ENCODE measurements at places on chromosomes 6 and 20.

- no peak for DNase-seq
These were observed 288.2 kb upstream of the PREP start for GRCh38 chr6:105691081-105691480.

- no peak for DNase-seq
These were observed 34.2 kb downstream of the JARID2 start for GRCh38 chr6:15280028-15280427.

- DNase-seq: no peak
These were observed 21.3 kb upstream of the BEND6 start for GRCh38 chr6:56933650-56934049.

GRCh38 chr6:109062216-109062615, 32.4 kb downstream of the SESN1 start:
- DNase-seq: no peak

GRCh38 chr20:20210327-20210726, 157.6 kb upstream of the INSM1 start:
- DNase-seq: no peak

DNA sequence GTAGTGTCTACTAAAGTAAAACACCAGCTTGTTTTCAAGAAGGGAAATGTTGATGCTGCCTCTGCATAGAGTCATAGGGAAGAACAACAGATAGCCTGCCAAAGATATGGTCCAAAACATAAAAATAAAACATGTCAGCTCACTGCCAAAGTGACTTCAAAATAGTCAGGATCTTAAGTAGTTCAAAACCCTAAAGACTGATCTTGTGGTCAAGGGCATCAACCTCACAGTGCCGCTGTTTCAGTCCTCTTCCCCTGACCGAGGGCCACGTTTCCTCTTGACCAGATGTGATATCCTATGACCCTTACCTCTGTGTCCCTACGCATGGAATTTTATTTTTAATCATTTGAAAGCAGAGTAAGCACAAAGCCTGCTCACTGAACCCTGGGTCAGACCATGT, 104.2 kb upstream of the CNKSR3 start:
- no peak for DNase-seq

DNA sequence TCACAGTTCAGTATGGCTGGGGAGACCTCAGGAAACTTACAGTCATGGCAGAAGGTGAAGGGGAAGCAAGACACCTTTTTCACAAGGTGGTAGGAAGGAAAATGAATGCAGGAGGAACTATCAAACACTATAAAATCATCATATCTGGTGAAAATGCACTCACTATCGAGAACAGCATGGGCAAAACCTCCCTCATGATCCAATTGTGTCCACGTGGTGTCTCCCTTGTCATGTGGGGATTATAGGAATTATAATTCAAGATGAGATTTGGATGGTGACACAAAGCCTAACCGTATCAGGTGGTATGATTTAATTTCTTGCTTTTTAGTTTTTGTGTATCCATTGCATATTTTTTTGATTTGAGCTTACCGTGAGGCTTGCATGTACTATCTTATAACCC, 133.2 kb upstream of the SYNCRIP start:
- no peak for DNase-seq

GRCh38 chr20:8858181-8858787, 210.6 kb upstream of the PLCB4 start:
- no peak for DNase-seq

Data from stimulated activated CD4-positive, alpha-beta T cell treated with anti-CD3 and anti-CD28 coated beads, Interleukin-1b, Interleukin-23, amount 100 ng/mL, for 24 hours (primary cell).